ENCODE measurements at places on chromosomes 2 and 18.

- DNase-seq, result no peak
Measured at GRCh38 chr2:61218817-61219170, 56.8 kb downstream of the C2orf74 start.

DNA sequence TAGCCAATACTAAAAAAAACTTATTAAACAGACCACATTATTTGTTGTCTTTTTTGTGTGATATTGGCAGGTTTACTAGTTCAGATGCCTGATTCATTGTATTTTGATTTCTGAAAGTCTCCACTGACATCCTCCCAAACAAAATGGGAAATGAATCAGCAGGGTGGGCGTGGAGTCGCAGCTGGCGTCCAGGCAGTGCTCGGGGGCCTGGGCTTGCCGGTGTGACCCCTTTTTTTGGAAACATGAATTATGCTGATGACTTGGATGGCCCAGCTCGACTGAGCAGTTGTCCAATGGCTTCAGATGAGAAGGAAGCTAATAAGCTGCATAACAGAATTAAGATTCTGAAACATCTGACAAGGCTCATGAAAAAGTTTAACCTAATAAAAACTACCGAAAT, 1.7 kb upstream of the KCNG2 start:
- DNase-seq, result no peak

- DNase-seq, result no peak
Measured at GRCh38 chr2:176067589-176068418, 16.0 kb downstream of the EVX2 start.

DNA sequence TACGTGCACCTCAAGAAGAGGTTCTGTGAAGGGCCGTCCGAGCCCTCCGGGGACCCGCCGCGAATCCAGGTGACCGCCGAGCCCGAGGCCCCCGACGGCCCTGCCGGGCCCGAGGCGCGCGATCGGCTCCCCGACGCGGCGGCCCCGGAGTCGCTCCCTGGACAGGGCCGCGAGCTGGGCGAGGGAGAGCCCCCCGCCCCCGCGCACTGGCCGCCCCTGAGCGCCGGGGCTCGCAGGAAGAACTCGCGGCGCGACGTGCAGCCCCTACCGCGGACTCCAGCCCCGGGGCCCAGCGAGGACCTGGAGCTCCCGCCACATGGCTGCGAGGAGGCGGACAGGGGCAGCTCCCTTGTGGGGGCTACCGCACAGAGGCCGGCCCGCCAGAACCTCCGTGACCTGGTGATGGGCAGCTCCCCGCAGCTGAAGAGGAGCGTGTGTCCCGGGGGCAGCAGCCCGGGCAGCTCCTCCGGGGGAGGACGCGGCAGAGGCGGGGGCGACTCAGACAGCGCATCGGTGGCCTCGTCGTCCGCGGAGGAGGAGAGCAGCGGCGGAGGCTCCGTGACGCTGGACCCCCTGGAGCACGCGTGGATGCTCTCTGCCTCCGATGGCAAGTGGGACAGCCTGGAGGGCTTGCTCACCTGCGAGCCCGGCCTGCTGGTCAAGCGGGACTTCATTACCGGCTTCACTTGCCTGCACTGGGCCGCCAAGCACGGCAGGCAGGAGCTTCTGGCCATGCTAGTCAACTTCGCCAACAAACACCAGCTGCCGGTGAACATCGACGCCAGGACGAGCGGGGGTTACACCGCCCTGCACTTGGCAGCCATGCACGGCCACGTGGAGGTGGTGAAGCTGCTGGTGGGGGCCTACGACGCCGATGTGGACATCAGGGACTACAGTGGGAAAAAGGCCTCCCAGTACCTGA, 812 bp downstream of the SOWAHC start:
- DNase-seq, result no peak

GRCh38 chr2:234640657-234641056, 143.8 kb upstream of the ARL4C start:
- no peak for DNase-seq

DNA sequence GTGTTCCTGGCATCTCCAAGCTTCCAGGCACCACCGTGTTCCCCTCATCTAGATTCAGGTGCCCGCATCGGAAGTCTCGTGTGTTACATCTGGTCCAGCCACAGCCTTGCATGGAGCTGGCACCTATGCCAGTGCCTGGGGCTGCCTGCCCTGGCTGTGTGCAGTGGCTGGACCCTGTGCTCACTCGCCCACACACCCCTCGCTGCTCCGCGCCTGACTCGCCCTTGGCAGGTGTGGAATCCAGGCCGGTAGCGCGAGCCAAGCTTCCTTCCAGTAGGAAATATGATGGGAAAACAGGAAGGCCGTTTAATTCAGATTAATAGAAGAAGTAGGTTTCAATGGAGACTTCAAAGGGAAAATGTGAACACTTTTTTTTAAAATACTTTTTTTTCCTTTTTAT, 78.0 kb downstream of the PTPN4 start:
- DNase-seq, result no peak

DNA sequence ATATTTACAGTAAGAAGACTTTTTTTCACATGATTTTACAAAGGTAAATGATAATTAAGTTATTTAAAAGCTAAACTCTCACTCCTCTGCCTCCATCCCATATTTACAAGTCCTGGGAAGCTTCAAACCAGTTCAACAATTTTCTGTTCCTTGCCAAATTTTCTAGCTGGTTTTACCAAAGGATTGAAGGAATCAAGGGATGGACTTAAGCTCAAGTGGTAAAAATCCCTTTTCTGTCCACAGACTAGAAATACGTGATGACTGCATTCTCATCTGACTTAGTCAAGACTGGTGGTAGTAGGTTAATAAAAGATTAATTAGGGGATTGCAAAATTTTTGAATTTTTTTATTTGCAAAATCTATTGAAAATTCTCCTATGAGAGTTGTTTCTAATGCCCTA, 297.3 kb downstream of the MTX2 start:
- DNase-seq, result no peak

- no peak for DNase-seq
Measured at GRCh38 chr2:4604767-4605166, 901.4 kb downstream of the DCDC2C start.

Measured in suppressor macrophage (primary cell).